Stimulated activated CD4-positive, alpha-beta T cell treated with anti-CD3 and anti-CD28 coated beads, Interleukin-4, amount 100 ng/mL, for 1 hour (primary cell): ENCODE measurements at places on chromosomes 3 and 15.

DNA sequence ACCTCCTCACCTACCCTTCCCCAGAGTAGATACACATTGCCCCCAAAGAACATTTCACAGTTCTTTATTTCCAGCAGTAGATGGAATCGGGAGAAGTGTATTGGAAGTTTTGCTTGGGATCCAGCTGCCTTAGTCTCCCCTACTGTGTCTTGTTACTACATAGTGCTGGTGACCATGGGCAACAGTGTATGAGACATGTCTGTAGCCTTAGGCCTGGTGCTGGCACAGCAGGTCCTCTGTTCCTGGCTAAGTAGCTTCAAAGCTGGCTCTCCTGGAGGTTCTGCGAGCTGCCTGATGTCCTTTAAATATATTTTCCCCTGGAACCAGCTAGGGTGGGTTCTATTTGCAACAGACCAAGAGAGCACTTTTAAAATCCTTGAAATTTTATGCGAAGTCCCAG, 174.7 kb downstream of the THSD4 start:
- no peak for DNase-seq

GRCh38 chr3:143081844-143082778, 37.5 kb upstream of the CHST2 start:
- no peak for DNase-seq

GRCh38 chr3:99753268-99753975, 64.2 kb upstream of the CMSS1 start:
- no peak for DNase-seq

DNA sequence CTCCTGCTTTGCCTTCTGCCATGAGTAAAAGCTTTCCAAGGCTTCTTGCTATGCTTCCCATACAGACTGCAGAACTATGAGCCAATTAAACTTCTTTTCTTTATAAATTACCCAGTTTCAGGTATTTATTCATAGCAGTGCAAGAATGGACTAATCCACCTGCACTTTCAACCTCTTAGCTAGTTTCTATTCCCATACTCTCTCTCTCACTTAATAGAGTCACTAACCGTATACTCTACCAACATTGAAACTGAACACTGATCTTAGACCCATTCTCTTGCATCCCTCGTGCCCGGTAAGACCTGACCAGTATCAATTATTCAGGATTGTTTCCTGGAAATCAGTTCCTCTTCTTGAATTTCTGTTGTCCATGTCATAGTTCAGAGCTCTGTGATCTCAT, 92.7 kb upstream of the TMC3 start:
- no peak for DNase-seq

- no peak for DNase-seq
Measured at GRCh38 chr15:41990691-41991090, 18.3 kb upstream of the EHD4 start.

- DNase-seq = no peak
Measured at GRCh38 chr3:168511428-168512014, 415.8 kb upstream of the GOLIM4 start.

DNA sequence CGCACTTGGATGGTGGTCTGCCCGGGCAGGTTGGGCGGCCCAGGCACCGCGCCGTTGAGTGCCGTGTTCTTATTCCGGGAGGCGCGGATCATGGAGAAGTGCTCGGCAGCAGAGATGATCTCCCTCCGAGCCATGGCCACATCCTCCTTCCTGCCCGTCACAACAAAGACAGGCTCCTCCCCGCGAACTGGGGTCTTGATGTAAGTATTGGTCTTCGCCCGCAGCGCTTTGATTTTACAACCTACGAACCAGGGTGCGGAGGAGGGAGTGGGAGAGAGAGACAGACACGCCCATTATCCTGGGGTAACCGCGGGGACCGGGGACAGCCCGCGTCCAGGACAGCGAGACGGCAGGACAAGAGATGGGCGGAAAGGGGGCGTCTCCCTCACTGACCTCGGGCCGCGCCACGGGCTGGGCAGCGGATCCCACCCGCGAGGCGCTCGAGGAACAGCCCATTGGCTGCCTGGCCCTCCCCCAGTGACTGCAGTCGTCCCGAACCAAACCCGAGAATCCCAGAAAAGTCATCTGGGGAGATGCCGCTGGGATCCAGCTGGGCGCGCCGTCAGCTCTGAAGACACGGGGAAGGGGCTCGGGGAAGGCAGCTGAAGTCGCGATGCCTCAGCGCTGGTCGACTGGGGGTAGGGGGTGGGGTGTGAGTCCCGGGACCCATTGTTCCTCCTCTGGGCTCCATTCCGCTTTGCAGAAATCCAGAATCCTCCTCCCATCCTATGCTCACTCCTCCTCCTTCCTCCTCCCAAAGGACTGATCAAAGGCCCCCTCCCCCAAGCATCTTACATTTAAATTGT, 1.2 kb downstream of the MEX3B start:
- DNase-seq = peak; percentile 15

- no peak for DNase-seq
Measured at GRCh38 chr15:23411841-23412240, 35.2 kb downstream of the GOLGA6L2 start.

- DNase-seq = no peak
Measured at GRCh38 chr3:146502887-146503460, 33.6 kb upstream of the PLSCR2 start.

DNA sequence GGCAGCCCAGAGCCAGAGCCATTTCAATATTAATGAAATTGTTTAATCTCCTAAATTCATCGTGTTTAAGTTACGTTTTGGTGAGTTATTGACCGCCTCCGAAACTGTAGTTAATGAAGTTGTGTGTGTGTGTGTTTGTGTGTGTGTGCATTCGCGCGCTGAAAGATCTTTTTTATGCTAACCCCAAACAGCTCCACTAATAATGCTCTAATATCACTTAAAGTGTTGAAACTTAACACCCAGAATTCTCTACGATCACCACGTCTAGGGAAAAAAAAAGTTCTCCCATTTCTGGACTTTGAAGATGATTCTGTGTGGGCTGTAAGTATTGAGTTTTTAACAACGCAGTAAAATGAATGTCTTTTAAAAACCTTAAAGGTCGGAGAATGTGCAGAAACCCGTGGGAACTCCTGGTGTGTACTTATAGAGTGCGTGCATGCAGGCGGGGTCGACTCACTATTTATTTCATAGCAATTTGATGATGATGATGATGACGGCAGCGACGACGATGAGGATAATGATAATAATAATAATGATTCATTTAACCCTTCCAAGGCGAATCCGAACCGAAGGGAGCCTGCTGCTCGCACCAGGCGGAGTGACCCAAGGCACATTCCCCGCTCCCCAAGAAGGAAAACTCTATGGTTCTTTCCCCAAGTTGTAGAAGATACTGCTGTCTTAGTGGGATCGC, 1.4 kb upstream of the FOXB1 start:
- no peak for DNase-seq

- no peak for DNase-seq
Measured at GRCh38 chr3:174220775-174221554, 638.2 kb upstream of the NAALADL2 start.

GRCh38 chr3:191523148-191523547, 62.2 kb downstream of the PYDC2 start:
- no peak for DNase-seq

GRCh38 chr3:124985349-124985748, 50.8 kb upstream of the MUC13 start:
- no peak for DNase-seq

DNA sequence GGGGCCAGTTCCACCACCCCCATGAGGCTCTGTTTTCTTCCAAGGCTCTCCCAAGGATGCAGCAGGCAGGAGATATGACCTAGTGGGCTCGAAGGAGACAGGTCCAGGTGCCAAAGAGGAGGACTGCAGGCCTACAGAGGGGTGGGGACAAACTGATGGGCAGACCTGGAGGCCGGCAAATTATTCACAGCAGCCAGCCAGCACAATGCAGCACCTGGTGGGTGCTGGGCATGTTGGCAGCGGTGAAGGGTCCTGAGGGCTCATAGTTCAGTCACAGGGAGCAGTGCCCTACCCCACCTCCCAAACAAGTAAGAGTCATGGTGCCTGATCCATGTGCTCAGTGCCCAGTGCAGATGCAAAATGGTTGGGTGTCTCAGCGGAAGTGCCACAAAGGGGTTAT, 171.7 kb downstream of the ABHD5 start:
- no peak for DNase-seq

DNA sequence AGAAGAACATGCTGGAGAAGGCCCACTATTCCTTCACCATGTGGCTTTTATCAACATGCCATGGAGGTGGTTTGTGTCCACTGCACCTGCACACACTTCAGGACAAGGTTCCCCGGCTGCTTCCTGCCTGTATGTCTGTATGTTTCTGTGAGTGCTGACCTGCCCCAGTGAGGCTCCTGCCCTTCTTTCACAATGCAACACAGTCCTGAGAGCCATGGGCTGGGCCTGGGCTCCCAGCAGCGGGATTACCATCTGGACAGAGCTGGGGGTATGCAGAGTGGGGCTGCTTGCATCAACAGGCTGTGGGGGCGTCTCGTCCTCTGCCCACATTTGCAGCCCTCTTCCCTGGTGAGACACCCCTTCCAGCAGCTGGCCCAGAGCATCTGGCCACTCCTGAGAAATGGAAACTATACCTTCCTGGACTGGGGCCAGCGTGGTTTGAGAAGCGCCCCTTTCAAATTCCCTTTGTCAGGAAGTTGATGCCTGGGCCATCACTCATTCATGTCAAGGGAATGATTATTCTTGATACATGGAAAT, 29.3 kb upstream of the C15orf39 start:
- DNase-seq = no peak

DNA sequence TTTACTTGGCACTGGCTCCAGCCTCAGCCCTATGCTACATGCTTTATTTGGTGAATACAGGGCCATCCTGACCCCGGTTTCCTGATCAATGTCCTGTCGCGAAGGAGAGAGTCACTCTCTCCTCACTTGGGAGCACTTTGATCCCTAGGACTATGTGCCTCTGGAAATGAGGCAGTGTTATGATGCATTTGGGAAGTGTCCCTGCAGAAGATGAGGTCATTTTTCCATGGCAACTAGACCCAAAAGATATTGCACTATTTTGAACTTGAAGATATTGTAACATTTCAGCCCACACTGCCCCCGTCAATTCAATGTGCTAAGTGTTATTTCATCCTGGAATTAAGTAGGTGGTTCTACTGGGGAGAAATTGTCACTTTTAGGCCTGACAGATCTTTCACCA, 68.0 kb downstream of the LRRK1 start:
- no peak for DNase-seq

- DNase-seq = no peak
Measured at GRCh38 chr3:182179631-182180030, 467.9 kb downstream of the SOX2 start.

GRCh38 chr3:97763586-97764406, 762 bp upstream of the ARL6 start:
- no peak for DNase-seq

- DNase-seq = no peak
Measured at GRCh38 chr3:84961011-84961410, 2.2 kb downstream of the CADM2 start.

DNA sequence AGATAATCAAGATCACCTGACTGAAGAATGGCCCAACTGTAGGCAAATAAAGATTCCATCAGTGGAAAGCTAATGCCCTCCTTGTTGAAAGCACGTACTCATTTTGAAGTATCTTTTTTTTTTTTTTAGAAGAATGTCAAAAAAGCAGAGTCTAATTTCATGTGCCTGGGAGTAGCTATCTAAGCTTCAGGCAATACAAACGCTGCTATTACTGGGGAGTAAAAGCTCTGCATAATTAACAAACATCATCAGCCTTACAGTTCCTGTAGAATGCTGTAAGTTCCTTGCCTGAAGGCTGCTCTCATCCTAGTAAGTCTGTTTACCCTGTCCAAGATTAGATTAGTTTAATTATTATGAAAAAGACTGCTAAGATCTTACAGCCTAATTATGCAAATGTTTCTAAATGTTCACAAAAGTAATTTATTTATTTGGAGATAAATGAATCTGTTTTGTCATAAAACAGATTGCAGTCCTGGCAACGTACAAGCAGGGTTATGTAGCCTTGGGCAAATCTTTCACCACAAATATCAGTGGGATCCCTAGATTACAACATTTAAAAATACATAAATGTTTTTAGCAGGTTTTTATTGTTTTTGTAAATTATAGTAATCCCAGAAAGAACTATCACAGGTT, 451.3 kb upstream of the AGTR1 start:
- no peak for DNase-seq

GRCh38 chr3:172070802-172071201, 31.4 kb downstream of the FNDC3B start:
- DNase-seq = no peak

DNA sequence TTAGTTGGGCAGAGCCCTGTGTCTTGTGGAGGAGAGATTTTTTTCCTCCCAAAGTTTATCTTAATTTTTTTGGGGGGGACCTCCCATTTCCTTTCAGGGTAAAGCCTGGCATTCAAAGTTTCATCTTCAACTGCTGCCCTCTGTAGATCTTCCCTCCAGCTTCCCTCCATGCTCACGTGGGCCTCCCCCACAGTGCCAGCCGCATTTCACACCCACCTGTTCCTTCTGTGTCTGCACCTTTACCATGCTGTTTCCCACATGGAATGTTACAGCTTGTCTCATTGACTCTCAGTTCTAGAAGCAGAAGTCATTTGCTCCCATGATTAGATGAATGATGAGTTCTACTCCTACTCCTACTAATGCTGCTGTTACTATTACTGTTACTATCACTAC, 6.5 kb downstream of the CELF6 start:
- no peak for DNase-seq

GRCh38 chr3:61139686-61140085, 111.6 kb downstream of the FHIT start:
- no peak for DNase-seq

DNA sequence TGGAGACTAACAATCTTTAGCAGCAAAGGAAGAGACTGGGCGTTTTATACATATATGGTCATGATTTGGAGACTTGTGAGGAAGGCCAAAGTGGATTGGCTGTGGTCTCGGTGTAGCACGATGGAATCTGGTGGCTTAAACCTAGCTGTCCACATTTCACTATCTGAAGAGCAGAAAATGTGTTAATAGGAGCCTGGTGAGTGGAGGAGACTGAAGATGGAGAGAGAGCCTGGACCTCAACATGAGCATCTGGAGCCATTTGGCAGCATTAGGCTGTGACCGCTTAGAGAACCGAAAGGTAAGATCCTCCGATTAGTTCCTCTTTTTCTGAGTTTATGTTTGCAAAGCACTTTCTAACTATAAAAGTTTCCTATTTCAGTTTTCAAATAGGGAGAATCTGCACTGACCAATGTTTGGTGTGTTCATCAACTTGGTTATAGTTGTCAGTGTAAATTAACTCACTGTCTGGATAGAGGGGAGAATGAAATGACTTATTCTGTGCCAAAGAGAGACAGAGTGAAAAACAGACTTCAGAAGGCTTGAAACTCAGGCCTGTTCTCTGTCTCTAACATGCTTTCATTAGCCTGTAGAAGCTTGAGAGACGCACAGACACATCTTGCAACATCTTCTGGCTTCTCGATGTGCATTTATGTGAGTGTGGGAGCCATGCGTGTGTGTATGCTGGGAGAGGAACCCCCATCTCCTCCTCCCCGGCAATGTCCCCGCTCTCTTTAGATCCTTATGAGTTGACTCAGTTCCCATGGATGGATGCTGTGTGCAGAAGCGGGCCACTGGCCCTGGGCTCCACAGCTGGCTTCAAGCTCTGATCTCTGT, 244.7 kb upstream of the TBL1XR1 start:
- DNase-seq = no peak

DNA sequence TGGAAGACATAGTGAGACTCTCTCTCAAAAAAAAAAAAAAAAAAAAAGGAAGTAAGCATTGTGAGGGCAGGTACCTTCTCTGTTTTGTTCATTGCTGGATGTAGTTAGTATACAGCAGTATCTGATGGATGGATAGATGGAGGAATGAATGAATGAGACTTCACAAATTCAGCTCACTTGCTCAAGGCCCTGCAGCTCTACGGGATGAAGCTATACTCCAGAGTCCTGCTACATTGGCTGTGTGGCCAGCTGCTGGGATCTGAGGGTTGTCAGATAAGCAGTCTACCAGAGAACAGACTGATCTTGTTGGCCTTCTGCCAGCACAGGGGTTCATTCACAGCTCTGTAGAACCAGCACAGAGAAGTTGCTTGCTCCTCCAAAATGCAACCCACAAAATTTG, 35.0 kb downstream of the MLH1 start:
- no peak for DNase-seq
